ENCODE measurements at places on chromosomes 7 and 10.

- peak; percentile 32 for DNase-seq
These were observed 4.6 kb upstream of the ZNF22 start for GRCh38 chr10:44995914-44996669.

- no peak for DNase-seq
These were observed 446.9 kb downstream of the PTPRN2 start for GRCh38 chr7:158140538-158141220.

- no peak for DNase-seq
These were observed 132.6 kb downstream of the GNAT3 start for GRCh38 chr7:80379034-80379982.

GRCh38 chr10:85542152-85542551, 824.4 kb downstream of the GRID1 start:
- DNase-seq: no peak

DNA sequence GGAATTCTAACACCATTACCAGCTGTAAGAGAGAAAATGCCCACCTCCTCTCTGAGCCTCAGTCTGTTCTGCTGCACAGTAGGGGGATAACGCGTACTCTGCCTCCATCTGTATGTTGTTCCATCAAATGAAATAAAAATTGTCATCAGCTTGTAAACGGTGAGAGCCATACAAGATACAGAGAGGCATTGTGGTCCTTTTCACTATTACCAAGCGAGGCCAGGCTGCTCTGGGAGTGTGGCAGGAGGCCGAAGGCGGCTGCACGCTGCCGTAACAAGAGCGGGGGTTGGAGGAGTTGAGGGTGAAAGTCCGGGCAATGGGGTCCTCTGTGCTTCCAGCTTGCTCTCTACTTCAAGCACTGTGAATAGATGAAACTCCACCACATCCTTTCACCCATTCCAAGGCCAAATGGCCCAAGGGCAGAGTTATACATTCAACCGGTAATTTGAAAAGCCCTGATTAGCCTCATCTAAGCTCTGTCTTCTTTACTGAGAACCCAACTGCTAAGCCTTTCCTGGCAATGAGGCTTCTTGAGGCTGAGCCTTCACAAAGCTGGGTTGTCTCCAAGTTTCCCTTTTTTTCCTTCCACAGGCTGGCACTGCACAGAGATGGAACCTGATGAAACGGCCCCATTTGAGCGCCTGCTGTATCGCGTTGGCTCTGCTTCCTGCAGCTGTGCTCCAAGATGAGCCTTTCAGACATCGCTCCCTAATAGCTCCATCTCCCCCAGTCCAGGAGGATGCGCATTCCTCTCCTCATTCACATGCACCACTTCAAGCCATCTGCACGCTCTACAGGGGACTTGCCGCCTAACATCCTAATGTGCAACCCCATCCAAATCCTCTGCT, 47.2 kb downstream of the PYROXD2 start:
- no peak for DNase-seq

DNA sequence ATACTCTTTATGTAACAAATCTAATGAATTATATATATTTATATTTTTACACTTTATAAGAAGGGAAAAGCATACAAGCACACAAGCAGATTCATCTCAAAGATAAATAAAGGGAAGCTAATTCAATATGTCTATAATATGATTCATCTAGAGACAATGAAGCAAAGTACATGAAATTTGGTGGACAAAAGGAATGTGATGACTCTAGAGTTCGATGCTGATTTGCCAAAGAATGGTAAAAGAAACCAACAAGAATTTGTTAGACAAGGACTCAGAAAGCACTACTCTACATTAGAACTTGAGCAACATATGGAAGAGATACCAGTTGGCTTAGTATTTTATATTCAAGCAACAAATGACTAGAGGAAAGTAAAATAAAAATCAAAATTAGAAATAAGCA, 536.5 kb upstream of the TEX47 start:
- no peak for DNase-seq

DNA sequence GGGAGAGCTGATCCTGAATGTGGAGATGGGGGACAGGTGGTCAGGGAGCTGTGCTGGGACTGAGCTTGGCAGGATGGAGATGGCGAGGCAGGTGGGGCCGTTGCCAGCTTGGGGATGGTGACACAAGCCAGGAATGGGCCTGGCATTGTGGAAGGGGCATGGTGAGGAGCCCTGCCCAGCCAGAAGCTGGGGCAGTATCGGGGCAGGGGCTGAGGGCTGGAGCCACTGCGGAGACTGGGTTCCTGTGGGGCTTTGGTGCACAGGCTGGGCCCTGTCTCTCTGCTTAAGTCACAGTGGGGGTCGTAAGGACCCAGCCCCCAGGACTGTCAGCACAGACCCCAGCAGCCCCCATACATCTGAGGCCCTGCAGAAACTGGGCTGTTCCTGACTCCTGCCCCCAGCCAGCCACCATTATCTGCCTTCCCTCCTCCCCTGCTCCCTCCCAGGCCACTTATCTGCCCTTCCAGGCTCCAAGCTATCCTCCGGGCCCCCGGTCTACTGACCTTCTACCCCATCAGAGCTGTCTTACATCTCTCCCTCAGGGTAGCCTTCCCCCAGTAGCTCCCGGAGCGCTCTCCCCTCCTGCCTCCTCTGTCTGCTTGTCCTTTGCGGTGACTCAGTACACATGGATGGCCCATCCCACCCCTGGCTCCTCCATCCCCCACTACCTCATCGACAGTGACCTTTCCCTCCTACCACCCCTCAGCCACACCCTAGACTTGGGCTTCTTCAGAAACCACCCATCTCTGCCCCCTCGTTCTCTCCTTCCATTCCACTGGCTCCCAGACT, 44.2 kb downstream of the PPIF start:
- DNase-seq: no peak

- DNase-seq: peak; percentile 55
These were observed 20.9 kb downstream of the PARP12 start for GRCh38 chr7:140041659-140042385.

GRCh38 chr10:15579605-15580004, 140.1 kb downstream of the ITGA8 start:
- DNase-seq: no peak
